WTC11 (cell line): ENCODE measurements at places on chromosomes 5 and 9. TPM values are rescaled to one million over a fixed set of nuclear protein-coding genes. Genes with fewer than 3 reads are reported as not detected.
A peak's percentile ranks its signal among the peaks of the same experiment; 100 is the strongest.

PCDHB3 gene
- total RNA-seq: 4.7 to 6.4 TPM (median 5.1 TPM) in 3 replicates

DDX46 gene
- total RNA-seq: 91.4 to 123 TPM (median 93.1 TPM) in 3 replicates

TAF11L10 gene
- not detected in 3 replicates for total RNA-seq

LRRC19 gene
- not detected in 3 replicates for total RNA-seq

- no peak for DNase-seq
Measured at GRCh38 chr5:63456279-63456678, 506.0 kb downstream of the HTR1A start.

DNA sequence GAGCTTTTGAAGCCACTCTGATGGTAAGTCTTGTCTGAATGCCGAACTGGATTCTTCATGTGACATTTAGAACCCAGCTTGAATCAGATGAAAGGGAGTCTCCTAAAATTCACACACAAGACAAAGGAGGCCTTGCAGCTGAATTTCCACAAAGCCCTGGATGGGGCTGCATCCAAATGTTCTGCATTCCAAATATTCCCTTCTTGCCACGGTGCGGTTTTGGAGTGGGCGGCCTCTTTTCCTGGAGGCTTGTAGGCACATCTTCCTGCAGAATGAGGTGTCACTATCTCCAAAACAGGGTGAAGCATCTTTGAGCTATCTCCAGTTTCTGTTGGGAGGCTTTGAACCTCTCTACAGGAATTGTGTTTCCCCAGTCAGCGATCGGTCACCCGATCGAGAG, 342.7 kb downstream of the ARHGEF28 start:
- no peak for DNase-seq

DNA sequence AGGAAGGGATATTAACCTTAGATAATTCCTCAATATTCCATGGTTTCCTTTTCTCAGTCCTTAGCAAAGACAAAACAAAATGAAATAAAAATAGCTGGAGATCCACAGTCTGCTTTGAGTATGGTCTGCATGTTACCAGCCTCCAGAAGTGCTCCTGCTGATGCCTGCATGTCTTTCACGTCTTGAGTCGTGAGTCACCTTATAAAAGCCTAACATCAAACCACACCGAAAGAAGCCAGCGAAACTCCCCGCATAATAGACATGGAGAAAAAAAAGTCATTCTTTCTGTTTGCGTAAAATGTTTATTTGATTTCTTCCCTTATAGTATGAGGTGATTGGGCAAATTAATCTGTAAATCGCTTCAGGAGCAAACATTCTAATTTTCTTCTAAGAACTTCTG, 380.5 kb downstream of the SLCO4C1 start:
- DNase-seq: no peak

- no peak for DNase-seq
Measured at GRCh38 chr5:116382032-116382873, 192.4 kb downstream of the SEMA6A start.

GRCh38 chr5:180644825-180645273, 4.6 kb downstream of the FLT4 start:
- peak; percentile 7 for DNase-seq

DNA sequence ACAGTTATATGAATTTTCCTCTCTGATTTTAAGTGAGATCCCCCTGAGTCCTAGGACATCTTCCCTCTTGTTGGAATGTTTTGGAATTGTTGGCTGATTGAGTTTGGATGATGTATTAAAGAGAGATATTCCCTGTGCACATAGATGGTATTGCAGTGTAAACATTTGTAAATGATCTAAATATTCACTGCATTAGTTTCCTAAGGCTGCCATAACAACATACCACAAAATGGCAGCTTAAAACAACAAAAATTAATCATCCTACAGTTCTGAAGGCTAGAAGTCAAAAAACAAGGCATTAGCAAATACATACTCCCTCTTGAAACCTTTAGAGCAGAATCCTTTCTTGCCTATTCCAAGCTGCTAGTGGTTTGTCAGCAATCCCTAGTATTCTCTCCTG, 38.0 kb upstream of the MROH2B start:
- no peak for DNase-seq
